MM.1S (cell line): ENCODE measurements at places on chromosomes 11 and 22.

GRCh38 chr11:18790883-18791206 lies 753 bp downstream of the PTPN5 start:
- no peak for DNase-seq

- no peak for DNase-seq
Observed at GRCh38 chr11:91921974-91922373, 302.6 kb upstream of the FAT3 start.

DNA sequence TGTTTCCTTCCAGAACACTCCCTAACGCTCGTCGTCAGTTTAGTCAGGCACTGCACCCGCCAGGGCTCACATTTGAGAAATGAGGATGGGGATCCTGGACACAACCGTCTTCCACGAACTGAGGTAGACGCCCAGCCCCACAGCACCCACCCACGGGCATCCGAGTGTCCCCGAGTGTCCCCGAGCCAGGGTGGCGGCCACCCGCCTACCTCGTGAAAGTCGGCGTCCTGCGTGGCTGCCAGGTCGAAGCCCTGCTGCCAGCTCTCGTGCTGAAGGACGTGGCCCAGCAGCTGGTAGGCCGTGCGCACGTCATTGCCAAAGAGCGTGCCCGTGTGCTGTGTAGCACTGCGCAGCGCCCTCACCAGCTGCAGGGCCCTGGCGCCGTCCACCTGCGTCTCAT lies 53.6 kb downstream of the TRMU start:
- DNase-seq = no peak

GRCh38 chr22:24823787-24824186 lies 17.8 kb downstream of the SGSM1 start:
- DNase-seq = no peak

GRCh38 chr11:119907122-119907851 lies 178.3 kb upstream of the NECTIN1 start:
- DNase-seq = no peak

- DNase-seq = no peak
Observed at GRCh38 chr11:8260202-8260966, 3.3 kb downstream of the LMO1 start.
